NCI-H2107 (cell line): ENCODE measurements at places on chromosomes 7 and 10.

DNA sequence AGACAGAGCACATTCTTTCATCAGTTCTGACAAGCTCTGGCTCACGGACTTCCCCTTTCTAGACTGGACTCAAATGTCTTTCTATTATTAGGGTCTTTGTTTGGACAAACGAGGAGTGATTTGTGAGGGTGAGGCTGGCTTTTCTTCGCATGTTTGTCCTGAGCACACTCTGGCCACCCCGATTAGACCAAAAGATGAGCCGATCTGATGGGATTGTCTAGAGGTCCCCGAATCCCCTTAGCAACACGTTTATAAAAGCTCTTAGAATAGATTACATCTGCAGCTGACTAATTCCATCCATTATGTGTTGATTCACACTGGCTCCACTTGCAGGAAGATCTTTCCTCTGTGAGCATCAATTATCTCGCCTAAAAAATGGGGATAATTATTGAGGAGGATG, 675.4 kb upstream of the AUTS2 start:
- no peak for DNase-seq

GRCh38 chr7:139908792-139909191, 79.7 kb downstream of the TBXAS1 start:
- DNase-seq, result no peak

DNA sequence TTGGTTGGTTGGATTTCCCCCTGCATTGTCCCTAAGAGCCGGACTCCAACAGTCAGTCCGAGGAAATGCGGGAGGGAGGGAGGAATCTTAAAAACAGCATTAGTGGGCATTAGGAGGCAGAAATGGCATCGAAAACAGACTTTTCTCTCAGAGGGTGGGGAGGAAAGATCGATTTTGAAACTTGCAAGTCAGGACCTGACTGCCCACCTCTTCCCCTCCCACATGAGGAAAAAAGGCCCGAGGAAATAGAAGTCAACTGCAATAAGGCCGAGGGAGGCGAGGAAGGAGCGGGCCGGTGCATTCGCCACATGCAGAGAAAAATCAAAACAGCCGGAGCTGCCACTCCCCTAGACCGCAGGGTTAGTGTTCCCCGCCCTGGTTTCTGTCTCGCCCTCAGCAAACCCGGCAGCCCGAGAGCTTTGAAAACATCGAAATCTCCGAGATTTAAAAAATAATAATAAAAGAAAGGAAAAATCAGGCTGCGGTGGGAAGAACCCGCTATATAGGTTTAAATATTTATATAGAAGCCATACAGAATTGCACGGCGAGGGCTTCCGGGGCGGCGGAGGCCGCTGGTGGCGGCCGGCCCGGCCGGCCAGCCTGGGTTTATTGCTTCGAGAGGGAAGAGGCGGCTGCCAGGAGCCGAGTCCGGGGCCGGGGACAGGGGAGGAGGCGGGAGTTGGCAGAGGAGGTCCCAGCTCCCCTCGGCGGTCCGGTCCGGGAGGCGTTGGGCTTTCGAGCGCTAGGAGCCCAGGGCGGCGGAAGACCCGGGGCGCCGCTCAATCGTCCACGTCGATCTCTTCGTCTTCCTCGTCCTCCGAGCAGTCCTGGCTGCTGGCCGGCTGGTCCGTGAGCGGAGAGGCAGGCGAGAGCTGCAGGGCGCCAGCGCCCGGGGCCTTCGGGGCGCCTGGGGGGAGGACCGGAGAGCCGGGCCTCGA, 2.5 kb downstream of the LBX1 start:
- DNase-seq, result no peak

DNA sequence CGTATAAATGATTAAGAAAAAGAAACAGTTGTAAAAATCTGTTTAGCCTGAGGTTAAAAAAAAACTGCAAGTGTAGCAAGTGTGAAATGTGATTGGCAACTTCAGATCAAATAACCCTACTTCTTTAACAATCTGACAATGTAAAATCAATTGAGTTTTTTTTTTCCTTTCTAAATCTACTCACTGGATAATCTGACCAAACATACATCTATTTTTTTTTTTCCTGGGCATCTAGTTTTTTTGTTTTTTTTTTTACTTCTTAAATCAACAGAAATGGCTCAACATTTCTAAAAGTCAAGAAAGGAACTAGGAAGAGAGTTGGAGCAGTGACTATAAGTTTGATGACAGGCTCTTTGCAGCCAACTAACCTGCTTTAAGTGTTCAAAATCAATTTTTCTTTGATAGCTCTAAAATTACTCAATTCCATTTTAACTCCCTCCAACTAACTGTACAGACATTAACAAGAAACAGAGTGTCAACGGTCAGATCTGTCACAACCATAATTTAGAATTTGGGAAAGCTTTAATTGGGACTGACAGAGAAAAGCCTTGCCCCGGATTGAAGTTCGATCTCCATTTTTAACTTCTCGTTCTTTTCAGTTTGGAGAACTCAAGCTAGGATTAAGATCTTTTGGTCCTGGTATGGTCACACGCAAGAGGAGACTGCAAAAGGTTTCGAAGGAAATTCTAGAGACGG, 1.2 kb downstream of the ARL3 start:
- no peak for DNase-seq

DNA sequence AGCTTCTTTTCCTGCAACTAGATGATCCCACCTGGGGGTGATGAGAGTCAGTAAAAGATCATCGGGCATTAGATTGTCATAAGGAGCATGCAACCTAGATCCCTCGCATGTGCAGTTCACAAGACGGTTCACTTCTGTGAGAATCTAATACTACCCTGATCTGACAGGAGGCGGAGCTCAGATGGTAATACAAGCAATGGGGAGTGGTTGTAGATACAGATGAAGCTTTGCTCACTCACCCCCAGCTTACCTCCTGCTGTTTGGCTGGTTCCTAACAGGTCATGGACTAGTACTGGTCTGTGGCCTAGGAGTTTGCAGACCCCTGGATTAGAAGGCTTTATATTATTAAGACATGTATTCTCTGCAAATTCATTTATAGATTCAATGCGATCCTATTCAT, 181.6 kb upstream of the MGMT start:
- no peak for DNase-seq

DNA sequence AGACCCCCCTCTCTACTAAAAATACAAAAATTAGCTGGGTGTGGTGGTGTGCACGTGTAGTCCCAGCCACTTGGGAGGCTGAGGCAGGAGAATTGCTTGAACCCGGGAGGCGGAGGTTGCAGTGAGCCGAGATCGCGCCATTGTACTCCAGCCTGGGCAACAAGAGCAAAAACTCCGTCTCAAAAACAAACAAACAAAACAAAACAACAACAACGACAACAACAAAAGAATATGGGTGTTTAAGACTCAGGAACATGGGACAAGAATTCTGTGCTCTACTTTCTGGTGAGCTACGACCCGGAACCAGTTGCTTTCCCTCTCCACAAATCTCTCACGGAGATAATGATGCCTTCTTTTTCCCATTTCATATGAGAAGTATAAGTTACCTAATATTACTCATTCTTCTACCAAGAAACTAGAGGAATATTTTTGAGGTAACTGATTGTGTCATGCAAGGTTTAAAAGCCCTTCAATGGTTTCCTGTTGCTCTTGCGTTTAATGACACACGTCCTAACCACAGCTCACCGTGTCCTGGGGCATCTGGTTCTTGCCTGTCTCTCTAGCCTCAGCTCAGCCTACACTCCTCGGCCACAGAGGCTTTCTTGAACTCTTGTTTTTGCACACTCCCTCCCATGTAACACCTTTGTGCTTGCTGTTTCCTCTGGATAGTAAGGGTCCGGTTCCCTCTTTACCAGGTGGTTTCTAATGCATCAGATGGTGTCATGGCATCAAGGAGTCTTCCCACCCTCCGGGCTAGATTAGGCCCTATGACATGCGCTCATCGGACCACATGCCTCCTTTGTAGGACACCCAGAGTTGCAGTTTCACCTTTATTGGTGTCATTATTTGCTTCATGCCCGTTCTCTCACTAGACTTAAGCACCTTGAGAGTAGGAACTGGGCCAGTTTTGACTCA, 67.5 kb downstream of the PFKFB3 start:
- DNase-seq, result no peak
